ENCODE measurements at places on chromosomes 6 and 20. TPM values are rescaled to one million over a fixed set of nuclear protein-coding genes. Genes with fewer than 3 reads are reported as not detected.

NCOA3 gene
- total RNA-seq, result 25.7 TPM

SLC17A4 gene
- total RNA-seq, result not detected

GRIK2 gene
- 1.1 TPM for total RNA-seq

HLA-DQA1 gene
- total RNA-seq, result not detected

ALDH5A1 gene
- total RNA-seq, result 2.4 TPM

TFAP2A gene
- 1.3 TPM for total RNA-seq

DDX43 gene
- total RNA-seq, result 0.16 TPM

SLC35D3 gene
- not detected for total RNA-seq

HLA-DQB2 gene
- total RNA-seq, result not detected

ECI2 gene
- total RNA-seq, result 52.9 TPM

Data from mesangial cell (primary cell).